ENCODE measurements at places on chromosomes 4 and X. TPM values are rescaled to one million over a fixed set of nuclear protein-coding genes. Genes with fewer than 3 reads are reported as not detected.
A peak's percentile ranks its signal among the peaks of the same experiment; 100 is the strongest.

The DNAAF6 gene
- total RNA-seq, result not detected

The UBQLN2 gene
- 20.3 TPM for total RNA-seq

GRCh38 chrX:136496186-136496763, 1.1 kb upstream of the HTATSF1 start:
- no peak for DNase-seq

DNA sequence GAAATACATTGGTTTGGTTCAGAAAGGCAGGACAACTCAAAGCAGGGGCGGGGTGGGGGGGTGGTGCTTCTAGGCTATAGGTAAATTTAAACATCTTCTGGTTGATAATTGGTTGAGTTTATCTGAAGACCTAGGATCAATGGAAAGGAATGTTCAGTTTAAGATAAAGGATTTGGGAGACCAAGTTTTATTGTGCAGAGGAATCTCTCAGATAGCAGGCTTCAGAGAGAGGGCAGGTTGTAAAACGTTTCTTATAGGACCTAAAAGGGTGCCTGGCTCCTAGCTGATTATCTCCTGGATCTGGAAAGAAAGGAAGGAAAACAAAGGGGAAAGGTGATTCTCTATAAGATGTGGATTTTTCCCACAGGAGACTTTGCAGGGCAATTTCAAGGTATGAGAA, 94.0 kb downstream of the TMEM47 start:
- peak; percentile 26 for DNase-seq

DNA sequence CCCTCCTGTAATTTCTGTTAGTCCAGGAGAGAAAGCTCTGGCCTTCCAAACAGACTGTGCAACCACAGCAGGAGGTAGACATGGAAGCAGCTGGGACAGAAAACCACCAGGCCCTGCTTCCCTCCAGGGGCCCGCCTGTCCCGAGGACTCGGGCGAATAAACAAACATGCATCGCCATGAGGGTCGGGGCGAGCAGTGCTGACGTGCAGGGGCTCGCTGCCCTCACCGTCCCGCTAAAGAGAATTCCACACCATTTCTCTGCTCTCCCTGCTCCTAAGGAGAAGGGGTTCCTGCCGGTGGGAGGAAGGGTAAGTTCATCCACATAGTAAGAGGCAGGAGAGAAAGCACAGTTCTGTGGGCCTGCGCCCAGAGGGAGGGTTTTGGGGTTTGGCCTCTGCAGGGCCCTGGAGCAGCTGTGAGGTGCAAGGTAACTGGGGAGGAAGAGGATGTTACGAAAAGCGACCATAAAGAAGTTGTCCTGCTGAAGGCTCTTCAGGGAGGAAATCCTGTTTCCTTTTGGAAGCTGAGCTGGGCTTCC, 54.9 kb downstream of the WFS1 start:
- DNase-seq, result no peak

GRCh38 chrX:10578527-10578926, 41.9 kb downstream of the MID1 start:
- DNase-seq, result no peak

- DNase-seq, result no peak
Measured at GRCh38 chrX:67780694-67781109, 236.9 kb downstream of the AR start.

- no peak for DNase-seq
Measured at GRCh38 chrX:16172391-16172790, 5.1 kb downstream of the MAGEB17 start.

DNA sequence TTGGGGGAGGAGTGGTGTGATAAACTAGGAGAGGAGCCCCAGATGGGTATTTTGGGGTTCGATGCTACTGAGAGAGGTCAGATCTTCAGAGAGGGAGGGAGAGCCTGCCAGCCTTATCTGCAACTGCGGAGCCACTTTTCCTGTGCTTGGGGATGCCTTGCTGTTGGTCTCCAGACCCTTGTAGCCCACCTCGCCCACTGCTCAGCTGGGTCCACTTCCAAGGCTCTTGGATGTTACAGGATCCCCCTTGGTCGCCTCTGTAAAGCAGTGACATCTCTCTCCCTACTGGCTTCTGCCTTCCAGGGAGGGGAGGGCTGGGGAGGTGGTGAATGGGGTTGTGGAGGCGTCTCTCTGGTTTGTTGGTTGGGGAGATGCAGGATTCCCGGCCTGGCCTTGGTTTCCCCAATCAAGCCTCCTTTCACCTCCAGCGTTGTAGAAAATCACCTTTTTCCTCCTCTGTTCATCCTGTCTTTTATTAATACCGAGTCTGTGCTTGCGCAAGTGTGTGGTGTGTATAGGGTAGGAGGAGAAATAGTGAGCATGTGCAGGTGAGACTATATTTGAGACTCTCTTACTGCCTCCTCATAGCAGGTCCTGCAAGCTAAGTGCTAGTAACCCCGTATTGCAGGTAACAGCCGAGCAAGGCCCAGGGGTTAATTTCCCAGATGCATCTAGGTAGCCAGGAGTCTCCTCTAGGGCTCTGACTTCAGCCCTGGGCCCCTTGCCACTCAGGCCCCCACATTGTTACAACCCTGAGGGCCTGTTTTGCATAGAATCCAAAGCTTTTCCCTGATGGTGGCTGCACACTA, 337.4 kb downstream of the ARHGAP10 start:
- DNase-seq, result no peak

GRCh38 chr4:52675111-52675510, 16.0 kb upstream of the USP46 start:
- no peak for DNase-seq

- no peak for DNase-seq
Measured at GRCh38 chrX:78747489-78747888, at the start of gene LPAR4. Gene LPAR4, plus strand, starts transcription at chrX:78747720. Its CDS starts 7,150 bp downstream, at chrX:78754870.

DNA sequence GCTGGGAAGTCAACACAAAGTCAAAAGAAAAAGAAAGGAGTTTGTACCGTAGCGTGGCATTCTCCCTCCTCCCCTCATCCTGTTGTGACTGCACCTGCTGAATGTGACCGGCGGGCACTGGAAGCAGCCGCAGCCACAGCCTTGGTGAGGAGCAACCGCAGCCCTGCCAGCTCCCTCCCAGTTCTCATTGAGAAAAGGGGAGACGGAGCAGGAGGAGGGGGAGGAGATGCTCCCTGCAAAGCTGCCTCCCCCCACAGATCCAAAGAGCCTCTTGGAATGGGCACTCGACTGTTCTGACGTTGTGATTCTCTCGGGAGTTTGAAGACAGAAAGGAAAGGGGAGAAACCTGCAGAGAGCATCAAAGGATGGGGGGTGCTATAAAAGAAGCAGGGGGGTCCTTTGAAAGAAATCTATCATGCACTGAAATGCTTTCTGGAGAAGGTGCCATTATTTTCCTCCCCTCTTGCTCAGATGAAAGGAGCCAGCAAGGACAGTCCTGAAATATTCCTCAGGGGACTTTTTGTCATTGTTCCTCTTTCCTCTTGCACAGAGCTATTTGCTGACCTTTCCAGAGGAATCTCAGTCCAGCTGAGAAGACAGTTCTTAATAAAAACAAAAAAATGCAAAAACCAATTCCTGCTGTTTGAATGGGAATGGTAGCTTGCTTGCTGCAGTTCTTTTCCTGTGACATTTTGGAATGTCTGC, 429.7 kb downstream of the MAPK10 start:
- peak; percentile 19 for DNase-seq

GRCh38 chr4:27271555-27271954, 410.9 kb downstream of the STIM2 start:
- no peak for DNase-seq
